Dorsolateral prefrontal cortex (tissue), 122 donors: ENCODE measurements at places on chromosomes 1 and 21.
A peak's percentile ranks its signal among the peaks of the same experiment; 100 is the strongest.

GRCh38 chr1:30700528-30701257 lies 22.7 kb downstream of the MATN1 start:
- peak; percentile 28 for DNase-seq

DNA sequence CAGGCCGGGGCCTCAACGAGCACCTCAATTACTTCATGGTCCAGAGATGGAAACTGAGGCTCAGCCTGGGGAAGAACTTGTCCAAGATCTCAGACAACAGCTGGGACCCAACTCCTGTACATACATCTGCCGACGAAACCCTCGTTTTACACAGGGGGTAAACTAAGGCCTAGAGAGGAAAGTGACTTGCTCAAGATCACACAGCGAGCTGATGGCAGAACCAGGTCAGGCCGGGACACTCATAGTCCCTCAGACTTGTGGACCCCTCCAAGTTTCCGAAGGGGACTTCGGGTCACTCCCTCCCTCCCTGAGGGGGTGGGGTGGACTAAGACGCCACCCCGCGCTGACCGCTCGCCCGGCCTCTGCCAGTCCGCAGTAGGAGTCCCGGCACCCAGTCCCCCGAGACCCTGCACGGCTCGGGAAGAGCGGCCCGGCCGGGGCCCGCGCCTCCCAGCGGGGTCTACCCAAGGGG lies 430 bp downstream of the WASF2 start:
- no peak for DNase-seq

- no peak for DNase-seq
Measured at GRCh38 chr1:234486858-234487840, 8.2 kb upstream of the TARBP1 start.

GRCh38 chr1:182703539-182703938 lies 19.2 kb upstream of the RGS8 start:
- DNase-seq, result no peak

GRCh38 chr21:36817732-36818450 lies 119.0 kb downstream of the SIM2 start:
- DNase-seq, result no peak

DNA sequence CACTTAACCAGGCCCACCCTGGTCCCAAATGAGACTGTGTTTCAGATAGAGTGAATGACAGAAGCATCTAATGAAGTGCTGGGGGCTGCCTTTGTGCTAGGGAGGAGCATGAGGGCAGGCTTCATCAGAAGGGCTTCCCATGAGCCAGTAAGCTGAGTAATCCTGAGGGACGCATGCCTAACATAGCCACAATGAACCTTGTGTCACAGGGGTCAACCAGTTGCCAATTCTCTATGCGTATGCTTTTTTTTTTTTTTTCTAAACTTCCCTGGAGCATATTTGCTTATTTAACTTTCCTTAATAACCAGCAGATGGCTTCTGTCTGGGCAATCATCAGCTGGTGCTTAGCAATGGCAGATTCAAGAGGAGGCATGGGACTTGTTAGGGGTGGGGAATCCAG lies 25.5 kb upstream of the CYP2J2 start:
- DNase-seq, result no peak

DNA sequence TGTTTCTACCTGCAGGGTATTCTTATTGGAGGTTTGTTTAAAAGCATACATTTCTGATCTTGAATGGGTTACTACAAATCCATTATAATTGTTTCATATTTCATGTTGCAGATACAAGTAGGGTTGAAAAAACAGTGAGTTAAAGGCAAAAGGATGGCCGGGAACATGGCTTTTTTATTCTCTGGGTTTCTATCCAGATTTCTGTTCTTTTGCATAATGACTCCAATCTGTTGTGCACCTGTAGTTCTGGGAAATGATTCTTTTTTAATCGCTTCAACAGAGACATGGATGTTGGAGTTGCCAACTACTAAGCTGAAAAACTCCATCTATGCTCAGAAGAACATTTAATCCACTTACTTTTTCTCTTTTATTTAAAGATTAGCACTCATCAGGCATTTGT lies 2.7 kb upstream of the ADAMTS1 start:
- DNase-seq, result no peak

- no peak for DNase-seq
Measured at GRCh38 chr1:205294175-205294917, 27.2 kb downstream of the NUAK2 start.

DNA sequence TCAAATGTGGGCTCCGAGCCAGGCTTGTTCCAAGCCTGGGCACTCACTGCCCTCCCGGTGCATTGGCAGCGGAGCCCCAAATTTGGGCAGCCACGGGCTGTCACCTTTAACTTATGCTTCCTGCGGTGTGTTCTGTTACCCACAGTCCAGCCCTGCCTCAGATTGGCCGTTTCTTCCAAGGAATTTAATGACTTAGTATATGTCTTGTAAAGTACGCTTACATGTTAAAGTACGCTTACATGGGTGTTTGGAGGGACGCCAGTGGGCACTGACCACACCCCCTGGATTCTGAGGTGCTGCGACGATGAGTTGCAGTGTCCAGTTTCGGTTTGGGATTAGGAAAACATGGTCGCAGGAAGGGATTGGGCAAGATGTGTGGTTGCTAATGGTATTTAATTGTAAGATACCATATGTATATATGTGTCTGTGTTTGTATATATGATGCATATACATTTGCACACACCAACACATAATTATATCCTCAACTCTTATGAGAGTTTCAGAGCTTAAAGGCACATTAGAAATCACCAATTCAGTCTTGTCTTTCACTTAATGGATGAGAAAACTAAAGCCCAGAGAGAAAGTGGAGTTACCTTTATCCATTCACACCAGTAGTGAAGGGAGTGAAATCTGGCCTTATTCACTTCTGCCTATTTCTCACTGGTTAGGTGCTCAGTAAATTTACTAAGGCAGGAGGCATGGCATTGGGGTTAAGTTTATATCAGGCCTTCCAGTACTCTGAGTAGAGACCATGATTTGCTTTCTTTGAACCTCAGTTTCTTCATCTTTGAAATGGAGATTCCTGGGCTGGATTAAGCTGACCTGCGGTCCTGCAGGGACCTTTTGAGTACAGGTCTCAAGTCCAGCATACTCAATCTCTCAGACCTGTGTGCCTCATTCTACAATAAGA lies 1.0 kb downstream of the SMYD2 start:
- no peak for DNase-seq

DNA sequence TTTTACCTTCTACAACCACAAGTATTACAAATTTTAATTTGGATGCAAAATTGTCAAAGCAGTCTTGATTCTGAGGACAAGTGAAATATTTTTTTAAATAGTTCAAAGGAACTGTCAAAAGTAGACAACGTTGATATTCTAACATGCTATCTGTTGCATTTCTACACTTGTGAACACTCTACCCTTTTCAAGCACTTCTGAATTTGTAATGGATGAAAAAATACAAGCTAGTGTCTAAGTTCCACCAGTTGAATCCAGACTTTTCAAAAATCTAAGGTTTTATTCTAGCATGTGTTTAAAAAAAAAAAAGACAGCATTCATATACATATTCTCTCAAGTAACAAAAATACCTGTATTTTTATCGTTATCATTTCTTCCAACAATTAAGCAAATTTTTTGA lies 2.1 kb downstream of the ARID4B start:
- no peak for DNase-seq

DNA sequence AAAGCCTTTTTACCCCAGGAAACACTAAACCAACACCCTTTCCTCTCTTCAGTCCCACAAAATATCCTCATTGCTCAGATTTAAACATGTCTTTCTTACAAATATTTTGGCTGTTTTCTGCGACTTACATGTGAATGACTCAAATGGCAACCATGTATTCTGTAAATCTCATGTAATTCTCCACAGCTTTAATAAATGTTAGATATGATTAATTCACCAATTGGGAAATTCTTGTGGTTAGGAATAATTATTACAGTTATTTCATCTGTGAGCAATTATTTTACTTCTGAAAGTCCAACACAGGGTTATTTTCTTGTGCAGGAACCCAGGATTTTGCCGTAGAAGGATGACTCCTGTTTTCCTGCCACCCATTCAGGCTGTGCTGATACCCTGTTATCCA lies 431.5 kb downstream of the LMO4 start:
- DNase-seq, result no peak

DNA sequence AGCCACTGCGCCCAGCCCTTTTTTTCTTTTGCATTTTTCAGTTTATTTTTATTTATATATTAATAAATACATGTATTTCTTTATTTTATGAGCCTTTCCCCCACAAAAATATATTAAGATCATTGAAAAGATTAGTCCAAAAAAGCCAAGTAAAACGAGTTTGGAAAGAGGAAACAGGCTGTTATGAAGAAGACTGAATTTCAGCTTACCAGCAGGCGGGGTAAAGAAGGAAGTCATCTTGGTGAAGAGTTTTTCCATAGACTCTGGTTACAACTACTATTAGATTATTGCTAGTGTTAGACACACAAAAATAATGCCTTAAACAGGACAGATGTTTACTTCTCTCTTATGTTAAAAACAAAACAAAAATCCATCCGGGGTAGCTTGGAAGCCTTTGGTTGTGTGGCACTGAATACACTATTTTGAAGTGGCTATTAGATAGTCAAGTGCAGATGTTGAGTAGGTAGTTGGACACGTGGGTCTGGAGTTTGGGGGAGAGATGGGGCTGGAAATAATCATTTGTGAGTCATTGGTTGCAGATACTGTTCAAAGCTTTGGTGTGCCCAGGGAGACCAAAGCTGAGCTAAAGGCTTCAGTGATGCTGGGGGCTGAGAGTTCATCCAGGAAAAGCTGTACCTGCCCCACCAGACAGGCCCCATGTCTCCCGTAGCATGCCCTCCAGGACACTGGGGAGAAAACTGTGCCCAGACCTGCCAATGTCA lies 8.7 kb upstream of the LRRC71 start:
- no peak for DNase-seq

DNA sequence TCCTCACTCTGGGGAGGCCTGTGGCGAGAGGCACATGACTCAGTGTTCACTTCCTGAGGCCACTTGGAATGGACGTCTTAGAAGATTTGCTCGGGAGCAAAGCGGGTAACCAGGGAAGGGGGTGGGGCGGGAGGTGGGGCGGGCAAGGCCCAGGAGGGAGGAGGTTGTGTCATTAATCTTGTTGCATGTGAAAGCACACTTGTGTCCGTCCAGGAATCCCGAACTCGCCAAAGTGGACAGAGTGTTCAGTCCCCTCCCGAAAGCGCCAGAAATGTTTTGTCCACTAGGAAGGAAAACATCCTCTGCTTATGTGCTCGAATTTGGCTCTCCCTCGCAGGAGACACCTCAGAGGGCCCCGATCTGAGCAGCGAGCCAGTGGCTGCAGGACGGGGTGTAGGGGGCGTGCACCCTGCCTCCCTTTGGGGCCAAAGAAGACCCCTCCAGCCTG lies 84.2 kb downstream of the SPSB1 start:
- DNase-seq, result no peak

DNA sequence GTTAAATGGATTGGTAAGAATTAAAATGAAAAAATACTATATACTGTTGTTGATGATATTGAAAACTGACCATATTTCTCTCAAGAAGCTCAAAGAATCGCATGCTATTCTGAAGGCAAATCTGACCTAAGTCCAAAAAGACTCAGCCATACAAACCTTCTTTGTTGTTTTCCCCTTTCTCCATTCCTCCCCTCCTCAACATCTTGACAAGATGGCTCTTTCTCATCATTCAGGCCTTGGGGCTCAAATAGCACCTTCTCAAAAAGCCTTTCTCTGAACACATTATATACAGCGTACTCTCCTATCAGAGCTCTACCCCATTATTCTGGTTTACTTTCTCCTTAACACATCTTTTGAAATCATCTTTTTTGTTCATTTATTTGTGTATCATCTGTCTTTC lies 17.2 kb downstream of the COLGALT2 start:
- no peak for DNase-seq

GRCh38 chr21:18705971-18706370 lies 302.4 kb upstream of the TMPRSS15 start:
- no peak for DNase-seq

DNA sequence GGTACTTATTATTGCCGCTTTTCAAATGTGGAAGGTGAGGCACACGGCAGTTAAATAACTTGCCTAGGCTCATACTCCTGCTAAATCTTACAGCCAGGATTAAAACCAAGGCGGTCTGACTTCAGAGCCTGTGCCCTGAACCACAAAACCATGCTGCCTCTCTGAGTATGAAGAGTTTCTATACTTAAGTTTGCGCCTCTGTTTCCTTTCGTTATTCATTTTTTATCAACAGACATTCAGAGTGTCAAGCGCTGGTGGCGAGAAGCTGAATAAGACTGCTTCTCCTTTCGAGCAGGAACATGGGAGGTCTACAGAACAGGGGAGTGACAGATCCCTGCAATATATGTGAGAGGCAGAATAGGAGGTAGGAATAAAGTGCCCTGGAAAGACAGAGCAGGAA lies 96.0 kb upstream of the DUSP10 start:
- no peak for DNase-seq
